B cell (primary cell): ENCODE measurements at places on chromosomes 1 and 21. TPM values are rescaled to one million over a fixed set of nuclear protein-coding genes. Genes with fewer than 3 reads are reported as not detected.

The WNT3A gene
- total RNA-seq: not detected in 2 replicates

DNA sequence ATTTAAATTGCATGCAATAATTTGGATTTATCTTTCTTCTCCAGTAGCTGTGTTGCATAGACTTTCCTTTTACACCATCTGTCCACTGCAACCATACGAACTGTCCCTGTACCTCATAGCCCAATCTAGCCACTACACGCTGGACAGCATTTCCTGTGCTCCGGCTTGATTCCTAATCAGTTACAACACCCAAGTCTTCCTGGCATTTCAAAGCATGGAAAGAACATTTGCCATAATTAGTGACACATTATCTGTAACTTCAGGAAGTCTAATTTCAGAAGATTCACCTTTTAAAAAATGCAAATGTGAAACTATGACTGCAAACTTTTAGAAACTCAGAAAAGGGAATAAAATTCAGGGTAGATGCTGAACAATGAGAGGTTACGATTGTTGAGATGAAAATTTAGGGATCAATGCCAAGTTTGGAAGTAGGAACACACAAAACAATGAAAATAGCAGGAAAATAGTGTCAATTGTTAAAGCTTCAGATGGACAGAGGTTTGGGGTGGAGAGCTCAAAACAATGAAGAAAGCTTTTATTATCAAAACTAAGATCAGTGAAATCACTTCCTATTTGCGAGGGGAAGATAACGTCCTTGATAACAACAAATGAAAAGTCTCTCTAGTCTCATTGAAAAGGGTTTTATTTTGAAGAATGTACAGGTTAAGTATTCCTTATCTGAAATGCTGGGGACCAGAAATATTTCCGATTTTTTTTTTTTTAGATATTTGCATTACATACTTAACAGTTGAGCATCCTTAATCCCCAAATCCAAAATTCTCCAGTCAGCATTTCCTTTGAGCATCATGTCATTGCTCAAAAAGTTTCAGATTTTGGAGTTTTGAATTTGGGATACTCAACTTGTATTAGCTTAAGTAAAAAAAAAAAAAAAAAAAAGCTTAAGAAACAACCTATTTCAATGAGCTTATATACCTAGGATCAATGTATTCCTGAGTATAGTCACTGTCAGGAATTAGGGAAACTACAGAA is 107.3 kb downstream of the FNBP1L start:
- peaks cover 8% of the 10 kb centered on the region for H3K36me3 ChIP-seq
- DNase-seq: no peak
- no peaks in the 10 kb centered on the region for H3K27me3 ChIP-seq

The STX12 gene
- total RNA-seq: 29.4 and 36.4 TPM in 2 replicates

- H3K27me3 ChIP-seq: no peaks in the 10 kb centered on the region
- DNase-seq: no peak
- H3K36me3 ChIP-seq: no peaks in the 10 kb centered on the region
- H3K4me1 ChIP-seq: no peaks in the 10 kb centered on the region
Measured at GRCh38 chr1:162218546-162218945, 149.1 kb downstream of the NOS1AP start.

The NEK2 gene
- total RNA-seq: 0.32 TPM in 1 of 2 replicates, not detected in the other

The RNF187 gene
- 67.3 and 72.2 TPM in 2 replicates for total RNA-seq

GRCh38 chr1:167120899-167121298 is 27.0 kb downstream of the STYXL2 start:
- peak overlapping the region; percentile 40 for H3K4me3 ChIP-seq
- no peak for DNase-seq
- peaks cover 9% of the 10 kb centered on the region for H3K4me1 ChIP-seq

DNA sequence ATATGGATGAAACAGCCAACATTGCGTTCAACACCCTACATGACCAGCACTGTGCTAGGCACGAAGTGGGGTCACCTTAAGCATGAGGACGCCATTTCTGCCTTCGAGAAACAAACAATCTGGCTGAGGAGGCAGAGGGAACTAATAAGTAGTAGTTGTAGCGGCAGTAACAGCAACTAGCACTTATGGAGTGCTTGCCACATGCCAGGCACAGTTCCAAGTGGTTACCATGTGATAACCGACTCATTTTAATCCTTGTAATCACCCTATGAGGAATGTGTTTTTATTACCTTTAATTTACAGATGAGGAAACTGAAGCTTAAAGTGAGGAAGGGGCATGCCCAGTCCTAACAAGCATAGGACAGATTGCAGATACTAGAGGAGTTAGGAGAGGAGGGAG is 33.7 kb downstream of the KCND3 start:
- no peak for DNase-seq
- no peak overlapping the region for H3K27ac ChIP-seq
- H3K36me3 ChIP-seq: no peaks in the 10 kb centered on the region
- no peaks in the 10 kb centered on the region for H3K4me1 ChIP-seq

The FCRL5 gene
- total RNA-seq: 34.0 and 35.0 TPM in 2 replicates

DNA sequence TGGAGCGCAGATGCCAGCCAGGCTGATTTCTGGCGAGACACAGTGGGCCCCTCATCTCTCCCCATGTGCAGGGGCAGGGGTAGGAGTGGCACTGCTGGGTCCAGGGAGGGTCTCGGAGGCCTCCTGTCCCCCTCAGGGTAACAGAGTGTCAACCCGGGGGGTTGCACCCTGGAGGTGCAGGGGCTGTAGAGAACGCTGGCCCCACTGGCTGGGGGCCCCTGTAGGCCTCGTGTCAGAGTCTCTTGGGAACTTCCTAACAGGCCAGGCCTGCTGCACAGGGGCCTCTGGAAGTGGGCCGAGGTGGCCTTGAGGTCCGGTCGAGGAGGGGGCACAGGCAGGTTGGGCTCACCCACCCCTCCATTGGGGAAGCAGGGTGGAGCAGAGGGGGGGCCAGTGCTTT is 38.9 kb upstream of the AJAP1 start:
- H3K27ac ChIP-seq: no peak overlapping the region
- no peak overlapping the region for H3K4me3 ChIP-seq
- H3K36me3 ChIP-seq: no peaks in the 10 kb centered on the region
- DNase-seq: no peak
- H3K4me1 ChIP-seq: no peaks in the 10 kb centered on the region

DNA sequence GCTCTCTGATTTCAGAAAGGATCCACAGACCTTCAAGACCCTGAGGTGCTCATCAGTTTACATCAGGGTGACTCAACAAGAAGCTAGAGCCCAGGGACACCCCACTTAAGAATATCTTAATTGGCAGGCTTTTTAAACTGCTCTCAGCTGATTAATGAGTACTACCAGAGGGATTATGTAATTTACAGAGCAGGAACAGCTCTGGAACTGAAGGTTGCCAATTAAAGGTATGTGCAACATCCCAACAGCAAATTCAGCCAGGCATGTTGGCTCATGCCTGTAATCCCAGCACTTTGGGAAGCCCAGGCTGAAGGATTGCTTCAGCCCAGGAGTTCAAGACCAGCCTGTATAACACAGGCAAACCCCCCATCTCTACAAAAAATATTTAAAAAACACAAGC is 295.7 kb downstream of the SETD4 start:
- DNase-seq: no peak
- no peak overlapping the region for H3K27ac ChIP-seq
- H3K36me3 ChIP-seq: no peaks in the 10 kb centered on the region

The MCOLN2 gene
- 25.8 and 35.3 TPM in 2 replicates for total RNA-seq

The S100A14 gene
- not detected in 2 replicates for total RNA-seq

DNA sequence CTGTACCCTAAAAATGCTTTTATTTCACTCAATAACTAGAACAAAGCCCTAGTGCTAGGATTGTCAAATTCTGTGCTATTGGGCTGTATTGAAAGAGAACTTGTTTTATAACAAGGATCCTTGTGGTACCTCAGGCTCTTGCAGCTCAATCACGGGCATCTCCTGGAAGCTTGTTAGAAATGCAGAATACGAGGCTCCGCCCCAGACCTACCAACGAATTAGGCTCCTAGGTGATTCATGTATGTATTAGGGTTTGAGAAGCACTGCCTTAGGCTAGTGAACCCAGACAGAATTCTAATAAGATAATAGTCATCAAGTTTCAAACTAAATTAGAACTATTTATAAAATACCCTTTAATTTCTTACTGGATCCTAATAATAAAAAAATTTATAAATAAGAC is 45.6 kb downstream of the ZZZ3 start:
- peaks cover 32% of the 10 kb centered on the region for H3K36me3 ChIP-seq
- no peaks in the 10 kb centered on the region for H3K4me1 ChIP-seq
- no peak for DNase-seq
- no peak overlapping the region for H3K4me3 ChIP-seq

- no peaks in the 10 kb centered on the region for H3K4me1 ChIP-seq
- H3K27ac ChIP-seq: no peak overlapping the region
- DNase-seq: no peak
Measured at GRCh38 chr1:197327776-197328364, 59.8 kb downstream of the CRB1 start.

DNA sequence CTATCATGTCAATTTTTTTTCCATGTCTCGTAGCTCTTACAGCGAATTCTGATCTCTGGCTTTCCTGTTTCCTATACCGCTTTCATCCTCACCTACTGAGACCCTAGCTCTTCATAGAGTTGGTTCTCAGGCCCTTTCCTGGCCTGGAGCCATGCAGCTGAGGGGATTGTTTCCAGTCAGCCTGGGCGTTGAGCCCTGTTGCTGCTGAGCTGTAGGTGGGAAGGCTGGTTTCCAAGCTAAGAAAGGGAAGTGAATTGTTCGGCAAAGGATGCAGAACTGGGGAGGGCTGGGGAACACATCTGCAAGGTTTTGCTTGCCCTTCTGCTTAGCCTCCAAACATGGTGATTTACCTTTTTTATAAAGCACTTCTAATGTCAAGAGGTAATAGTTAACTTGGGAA is 41.5 kb downstream of the SPATA46 start:
- no peak overlapping the region for H3K27ac ChIP-seq
- H3K27me3 ChIP-seq: no peaks in the 10 kb centered on the region
- H3K4me1 ChIP-seq: no peaks in the 10 kb centered on the region
- H3K4me3 ChIP-seq: no peak overlapping the region

The XCL2 gene
- total RNA-seq: not detected in 2 replicates

- no peak for DNase-seq
- H3K27me3 ChIP-seq: no peaks in the 10 kb centered on the region
- H3K36me3 ChIP-seq: peaks cover 3% of the 10 kb centered on the region
- H3K4me1 ChIP-seq: peaks cover 2% of the 10 kb centered on the region
- no peak overlapping the region for H3K27ac ChIP-seq
Measured at GRCh38 chr21:29105218-29105617, 25.2 kb upstream of the MAP3K7CL start.

GRCh38 chr1:54407404-54408146 is 1.4 kb upstream of the SSBP3 start:
- peak overlapping the region; percentile 53 for H3K27ac ChIP-seq
- H3K4me3 ChIP-seq: peak overlapping the region; percentile 81
- peak; percentile 88 for DNase-seq
- H3K36me3 ChIP-seq: no peaks in the 10 kb centered on the region
- peaks cover 47% of the 10 kb centered on the region for H3K4me1 ChIP-seq

The MNDA gene
- total RNA-seq: 8.5 and 10.1 TPM in 2 replicates

DNA sequence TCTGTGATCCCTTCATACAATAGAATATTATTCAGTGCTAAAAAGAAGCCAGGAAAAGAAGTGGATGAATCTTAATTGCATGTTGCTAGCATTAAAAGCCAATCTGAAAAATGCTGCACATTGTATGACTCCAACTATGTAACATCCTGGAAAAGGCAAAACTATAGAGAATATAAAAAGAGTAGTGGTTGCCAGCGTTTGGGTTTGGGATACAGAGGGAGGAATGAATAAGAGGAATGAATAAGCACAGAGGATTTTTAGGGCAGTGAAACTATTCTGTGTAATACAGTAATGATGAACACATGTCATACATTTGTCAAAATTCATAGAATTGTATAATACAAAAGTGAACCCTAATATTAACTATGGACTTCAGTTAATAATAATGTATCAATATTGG is 42.5 kb downstream of the GPR88 start:
- H3K27me3 ChIP-seq: no peaks in the 10 kb centered on the region
- H3K36me3 ChIP-seq: no peaks in the 10 kb centered on the region
- DNase-seq: no peak
- H3K4me3 ChIP-seq: no peak overlapping the region
- no peaks in the 10 kb centered on the region for H3K4me1 ChIP-seq

DNA sequence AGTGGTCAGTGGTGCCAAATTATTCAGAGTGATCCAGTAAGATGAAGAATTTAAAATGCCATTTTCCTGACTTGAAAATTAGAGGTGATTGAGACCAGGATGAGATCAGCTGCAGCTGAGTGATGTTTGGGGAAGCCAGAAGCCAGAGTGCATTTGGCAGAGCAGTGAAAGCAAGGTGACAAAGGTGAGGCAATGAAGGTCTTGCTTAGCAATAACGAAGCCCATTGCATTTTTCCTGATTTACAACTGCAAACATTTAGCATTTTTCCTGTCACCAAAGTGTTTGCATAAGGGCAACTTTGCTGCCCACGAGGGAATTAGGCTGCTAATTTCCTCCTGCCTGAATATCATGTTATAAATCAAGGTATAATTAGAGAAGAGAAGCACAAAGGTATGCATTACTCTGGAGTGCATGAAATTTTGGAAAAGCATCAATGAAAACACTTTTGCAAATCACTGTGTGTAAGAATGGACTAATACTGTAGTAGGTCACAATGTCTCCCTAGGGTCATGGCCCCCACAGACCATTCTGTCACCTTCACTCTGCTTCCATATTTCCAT is 188.2 kb upstream of the LYPLAL1 start:
- no peak for DNase-seq
- H3K4me3 ChIP-seq: no peak overlapping the region
- no peaks in the 10 kb centered on the region for H3K27me3 ChIP-seq
- H3K4me1 ChIP-seq: no peaks in the 10 kb centered on the region

DNA sequence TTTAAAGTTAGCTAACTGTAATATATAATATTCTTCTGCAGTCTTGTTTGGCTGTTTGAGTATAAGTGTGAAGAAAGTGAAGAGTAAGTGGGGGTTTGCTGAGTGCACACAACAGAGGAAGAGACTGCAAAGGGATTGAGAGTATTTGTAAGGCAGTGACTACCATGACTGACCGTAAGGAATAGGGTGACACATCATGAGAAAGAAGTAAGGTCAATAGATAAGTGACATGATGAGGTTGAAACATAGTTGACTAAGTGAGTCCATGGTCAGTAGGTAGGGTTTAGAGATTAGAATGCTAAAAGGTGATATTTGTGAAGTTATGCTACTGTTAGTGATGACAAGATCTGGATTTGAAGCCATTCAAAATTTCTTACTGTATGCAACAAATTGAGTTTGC is 27.7 kb downstream of the WARS2 start:
- no peaks in the 10 kb centered on the region for H3K4me1 ChIP-seq
- no peak overlapping the region for H3K4me3 ChIP-seq
- no peak for DNase-seq
- no peaks in the 10 kb centered on the region for H3K36me3 ChIP-seq
- H3K27ac ChIP-seq: no peak overlapping the region

DNA sequence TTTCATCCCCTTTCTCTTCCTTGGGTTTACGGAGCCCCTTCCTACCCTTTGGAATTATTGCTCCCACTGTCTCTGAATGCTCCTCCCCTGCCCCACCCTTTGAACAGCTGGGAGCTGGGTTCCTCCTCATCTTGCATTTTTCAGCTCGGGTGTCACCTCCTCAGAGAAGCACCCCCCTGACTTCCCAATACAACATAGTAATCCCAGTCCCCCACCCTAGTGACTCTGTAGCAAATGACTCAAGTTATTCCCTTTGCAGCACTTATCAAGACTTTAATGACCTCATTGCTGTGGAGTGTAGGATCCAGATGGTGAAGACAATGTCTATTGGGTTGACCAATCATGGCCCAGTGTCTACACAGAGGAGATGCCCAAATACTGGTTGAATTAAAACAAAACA is 8.9 kb upstream of the VWA5B1 start:
- no peak for DNase-seq
- H3K36me3 ChIP-seq: no peaks in the 10 kb centered on the region
- no peak overlapping the region for H3K27ac ChIP-seq
- H3K27me3 ChIP-seq: no peaks in the 10 kb centered on the region
- peaks cover 16% of the 10 kb centered on the region for H3K4me1 ChIP-seq
- H3K4me3 ChIP-seq: no peak overlapping the region

GRCh38 chr1:231801042-231801585 is 174.5 kb downstream of the DISC1 start:
- H3K27ac ChIP-seq: no peak overlapping the region
- H3K36me3 ChIP-seq: no peaks in the 10 kb centered on the region
- H3K27me3 ChIP-seq: no peaks in the 10 kb centered on the region
- no peak for DNase-seq

The PLA2G5 gene
- not detected in 2 replicates for total RNA-seq
